ENCODE measurements at places on chromosomes 1 and 21.
A peak's percentile ranks its signal among the peaks of the same experiment; 100 is the strongest.

- no peak for DNase-seq
These were observed 2.0 kb upstream of the SRM start for GRCh38 chr1:11061652-11062365.

DNA sequence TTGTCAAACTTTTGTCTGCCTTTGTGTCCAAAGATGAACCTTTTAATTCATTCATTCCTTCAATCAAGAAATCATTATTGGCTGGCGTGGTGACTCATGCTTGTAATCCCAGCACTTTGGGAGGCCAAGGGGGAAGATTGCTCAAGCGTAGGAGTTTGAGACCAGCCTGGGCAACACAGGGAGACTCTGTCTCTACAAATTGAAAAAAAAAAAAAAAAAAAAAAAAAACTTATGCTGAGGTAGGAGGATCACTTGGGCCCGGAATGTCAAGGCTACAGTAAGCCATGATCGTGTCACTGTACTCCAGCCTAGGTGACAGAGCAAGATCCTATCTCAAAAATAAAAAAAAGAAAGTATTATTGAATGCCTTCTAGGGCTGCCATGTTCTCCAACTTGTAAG, 51.3 kb upstream of the CXADR start:
- no peak for DNase-seq

GRCh38 chr1:6625584-6626149, 999 bp downstream of the THAP3 start:
- no peak for DNase-seq

DNA sequence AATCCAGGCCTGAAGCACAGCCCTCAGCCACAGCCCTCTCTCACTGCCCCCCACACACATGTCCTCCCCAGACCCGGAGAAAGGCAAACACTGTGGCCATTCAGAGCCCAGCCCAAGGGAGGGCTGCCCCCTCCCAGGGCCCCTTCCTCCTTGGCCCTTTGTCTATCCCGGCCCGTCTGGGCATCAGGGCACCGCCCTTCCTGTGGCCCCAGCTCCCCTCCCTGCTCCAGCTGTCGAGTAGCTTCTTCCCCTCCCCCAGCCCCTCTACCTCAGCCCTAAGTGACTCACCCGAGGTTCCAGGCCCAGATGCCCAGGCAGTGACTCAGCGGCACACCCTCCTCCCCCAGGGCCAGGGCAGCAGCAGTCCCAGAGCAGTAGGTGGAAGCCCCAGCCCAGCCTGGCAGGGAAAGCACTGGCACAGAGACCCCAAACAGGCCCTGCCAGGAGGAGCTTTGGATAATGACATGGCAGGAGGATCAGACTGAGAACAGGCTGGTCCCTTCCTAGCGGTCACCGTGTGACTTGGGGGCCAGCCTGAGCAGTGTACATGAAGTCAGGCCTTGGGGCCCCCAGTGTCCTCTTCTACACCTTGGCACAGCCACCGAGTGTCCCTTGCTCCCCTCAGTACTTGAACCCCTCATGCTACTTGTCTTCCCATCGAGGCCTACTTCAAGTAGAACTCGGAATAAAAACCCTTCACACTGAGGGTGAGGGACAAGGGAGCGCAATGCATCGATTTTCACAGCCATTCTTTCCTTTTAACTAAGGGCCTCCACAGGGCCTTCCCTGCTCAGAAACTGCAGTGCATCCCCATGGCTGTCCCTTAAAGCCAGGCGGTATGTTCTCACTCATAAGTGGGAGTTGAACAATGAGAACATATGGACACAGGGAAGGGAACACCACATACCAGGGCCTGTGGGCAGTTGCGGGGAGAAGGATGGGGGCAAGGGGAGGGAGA, 1.0 kb upstream of the S100A2 start:
- DNase-seq, result peak; percentile 83

GRCh38 chr1:9472386-9473031, 66.8 kb upstream of the SLC25A33 start:
- no peak for DNase-seq

DNA sequence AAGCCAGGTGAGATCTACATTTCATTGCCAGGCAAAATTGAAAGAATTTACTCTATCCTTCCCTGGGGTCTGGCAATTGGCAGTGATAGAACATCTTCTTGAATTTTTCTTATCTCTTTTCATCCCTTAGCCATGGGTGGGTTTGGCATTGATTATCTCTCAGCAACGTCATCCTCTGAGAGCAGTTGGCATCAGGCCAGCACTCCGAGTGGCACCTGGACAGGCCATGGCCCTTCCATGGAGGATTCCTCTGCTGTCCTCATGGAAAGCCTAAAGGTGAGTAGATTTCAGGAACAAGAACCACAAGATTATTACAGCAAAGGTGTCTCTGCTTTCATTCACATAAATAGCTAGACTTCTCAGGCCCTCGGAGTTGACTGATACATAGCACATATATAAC, 39.3 kb downstream of the NCF2 start:
- no peak for DNase-seq

DNA sequence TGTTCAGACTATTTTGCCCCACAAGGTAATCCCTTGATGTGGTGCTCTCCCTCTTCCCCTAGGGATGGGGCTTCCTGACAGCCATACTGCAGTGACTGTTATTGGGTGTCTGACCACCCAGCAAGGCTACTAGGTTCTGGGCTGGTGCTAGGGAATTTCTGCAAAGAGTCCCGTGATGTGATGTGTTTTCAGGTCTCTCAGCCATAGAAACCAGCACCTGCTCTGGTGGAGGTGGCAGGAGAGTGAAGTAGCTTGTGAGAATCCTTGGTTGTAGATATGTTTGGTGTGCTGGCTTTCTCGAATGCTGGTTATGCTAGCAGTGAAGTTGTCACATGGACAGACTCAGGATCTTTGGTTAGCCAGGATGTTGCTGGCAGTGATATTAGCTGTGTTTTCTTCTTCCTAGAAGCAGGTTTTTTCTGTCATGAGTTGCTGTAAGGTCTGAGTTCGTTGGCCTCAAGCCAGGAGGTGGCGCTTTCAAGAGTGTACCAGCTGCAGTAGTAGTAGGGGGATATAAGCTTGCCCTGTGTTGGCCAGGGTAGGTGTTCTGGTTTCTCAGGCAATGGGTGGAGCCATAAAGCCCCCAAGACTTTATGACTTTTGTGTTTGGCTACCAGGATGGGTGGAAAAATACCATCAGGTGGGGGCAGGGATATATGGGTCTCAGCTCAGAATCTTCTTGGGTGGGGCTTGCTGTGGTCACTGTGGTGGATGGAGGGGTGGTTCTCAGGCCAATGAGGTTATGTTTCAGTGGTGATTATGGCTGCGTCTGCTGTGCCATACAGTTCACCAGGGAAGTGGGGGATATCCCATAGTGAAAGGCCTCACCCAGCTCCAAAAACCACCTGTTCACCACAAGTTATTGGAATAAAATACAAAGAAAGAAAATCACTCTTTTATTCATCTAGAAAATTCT, 1112.3 kb downstream of the KCNT2 start:
- no peak for DNase-seq

- DNase-seq, result no peak
These were observed 1.3 kb downstream of the COL24A1 start for GRCh38 chr1:86155051-86155806.

DNA sequence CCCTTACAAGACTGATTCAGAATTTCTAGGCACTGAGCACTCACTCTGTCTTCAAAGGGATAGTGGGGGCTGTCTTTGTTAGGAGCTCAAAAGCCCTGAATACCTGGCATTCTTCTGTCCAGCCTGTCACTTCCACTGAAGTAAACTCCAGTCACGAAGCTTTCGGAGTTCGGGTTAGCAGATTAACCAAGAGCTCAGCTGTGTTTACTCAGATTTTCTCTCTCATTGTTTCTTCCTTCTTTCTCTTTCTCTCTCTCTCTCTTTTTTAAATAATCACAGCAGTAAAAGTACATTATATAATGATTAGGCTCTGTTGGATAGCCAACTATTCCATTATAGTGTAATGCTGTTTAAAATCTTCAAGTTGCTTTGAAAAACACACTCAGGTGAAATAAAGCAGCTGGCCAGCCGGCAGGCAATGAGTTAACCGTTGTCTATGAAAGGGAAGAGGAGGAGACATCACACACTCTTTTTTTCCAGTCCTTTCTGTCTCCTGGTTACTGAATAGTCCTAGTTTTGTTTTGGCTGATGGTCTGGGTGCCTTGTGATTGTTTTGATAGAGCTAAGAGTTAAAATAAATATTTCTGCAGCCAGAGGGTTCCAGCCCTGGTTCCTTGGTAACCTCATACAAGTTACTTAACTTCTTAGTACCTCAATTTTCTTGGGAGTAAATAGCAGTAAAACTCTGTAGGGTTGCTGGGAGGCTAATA, 89.8 kb downstream of the ADSS2 start:
- DNase-seq, result no peak

- no peak for DNase-seq
These were observed 369.5 kb upstream of the BRINP3 start for GRCh38 chr1:190847166-190847565.

- DNase-seq, result no peak
These were observed 197.5 kb downstream of the ZNF326 start for GRCh38 chr1:90192408-90192807.

DNA sequence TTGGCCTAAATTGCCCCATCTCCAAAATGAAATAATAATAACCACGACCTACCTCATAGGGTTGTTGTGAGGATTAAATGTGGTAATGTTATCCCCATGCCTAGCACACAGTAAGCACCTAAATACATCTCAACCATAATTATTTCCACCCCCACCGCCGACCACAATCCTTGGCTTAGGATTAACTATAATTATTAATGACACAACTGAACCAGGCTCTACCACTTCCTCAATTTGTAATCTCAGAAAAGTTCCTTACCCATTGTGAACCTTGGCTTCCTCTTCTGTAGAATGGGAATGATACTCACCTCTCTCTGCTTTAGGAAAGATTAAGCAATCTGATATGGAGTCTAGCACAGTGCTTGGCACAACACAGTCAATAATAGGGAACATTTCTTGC, 44.3 kb upstream of the TACSTD2 start:
- no peak for DNase-seq

DNA sequence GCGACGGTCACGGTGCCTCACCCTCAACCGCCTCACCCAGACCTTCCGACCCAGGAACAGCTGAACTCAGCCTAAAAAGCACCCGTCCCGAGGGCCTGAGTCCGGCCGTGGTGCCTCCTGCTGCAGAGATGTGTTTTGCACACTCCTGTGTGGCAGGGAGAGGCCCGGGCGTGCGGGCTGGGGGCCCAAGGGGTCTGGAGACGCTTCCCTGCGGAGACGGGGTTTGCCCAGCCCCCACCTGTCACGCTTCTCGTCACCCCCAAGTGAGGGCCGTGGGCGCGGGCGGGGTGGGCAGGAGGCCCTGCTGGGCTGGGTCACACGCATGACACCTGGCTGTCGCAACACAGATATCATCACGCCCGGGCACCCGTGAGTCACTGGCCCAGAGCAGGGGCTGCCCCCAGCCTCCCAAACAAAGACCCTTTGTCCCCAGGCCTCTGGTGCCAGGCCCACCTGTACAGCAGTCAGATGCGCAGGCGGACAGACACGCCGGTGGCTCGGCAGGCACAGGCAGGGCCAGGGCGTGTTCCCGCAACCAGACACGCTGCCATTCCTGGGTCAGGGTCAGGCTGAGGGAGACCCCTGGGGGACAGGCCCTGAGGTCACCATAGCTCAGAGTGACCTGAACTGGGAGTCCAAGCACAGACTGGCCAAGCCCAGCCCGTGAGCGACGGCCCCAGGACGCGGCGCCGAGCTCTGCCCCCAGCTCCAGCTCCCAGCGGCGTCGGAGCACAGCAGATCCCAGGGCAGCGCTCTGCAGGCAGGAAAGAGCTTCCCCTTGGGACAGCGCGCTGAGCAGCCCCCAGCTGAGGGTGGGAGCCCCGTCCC, 6.1 kb downstream of the B3GALT6 start:
- DNase-seq, result no peak

DNA sequence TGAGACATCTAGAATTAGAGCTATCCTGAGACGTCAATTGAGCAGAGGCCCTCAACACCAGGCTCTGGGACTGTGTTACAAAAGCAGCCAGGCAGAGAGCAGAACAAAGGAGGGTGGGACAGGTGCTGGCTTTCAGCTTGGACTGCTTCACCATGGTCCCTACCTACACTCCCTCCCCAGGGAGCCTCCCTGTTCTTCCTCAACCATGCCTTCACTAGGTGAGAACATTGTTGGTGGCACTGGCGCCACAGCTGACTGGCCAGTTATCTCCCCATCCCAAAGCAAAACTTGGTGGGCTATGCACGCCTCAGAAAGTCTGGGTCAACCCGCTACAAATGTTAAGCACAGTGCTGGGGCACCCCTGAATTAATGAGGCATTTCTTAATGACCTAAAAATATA, 87.8 kb downstream of the NMNAT2 start:
- no peak for DNase-seq

- DNase-seq, result no peak
These were observed 131.7 kb downstream of the BRINP2 start for GRCh38 chr1:177302357-177303044.

DNA sequence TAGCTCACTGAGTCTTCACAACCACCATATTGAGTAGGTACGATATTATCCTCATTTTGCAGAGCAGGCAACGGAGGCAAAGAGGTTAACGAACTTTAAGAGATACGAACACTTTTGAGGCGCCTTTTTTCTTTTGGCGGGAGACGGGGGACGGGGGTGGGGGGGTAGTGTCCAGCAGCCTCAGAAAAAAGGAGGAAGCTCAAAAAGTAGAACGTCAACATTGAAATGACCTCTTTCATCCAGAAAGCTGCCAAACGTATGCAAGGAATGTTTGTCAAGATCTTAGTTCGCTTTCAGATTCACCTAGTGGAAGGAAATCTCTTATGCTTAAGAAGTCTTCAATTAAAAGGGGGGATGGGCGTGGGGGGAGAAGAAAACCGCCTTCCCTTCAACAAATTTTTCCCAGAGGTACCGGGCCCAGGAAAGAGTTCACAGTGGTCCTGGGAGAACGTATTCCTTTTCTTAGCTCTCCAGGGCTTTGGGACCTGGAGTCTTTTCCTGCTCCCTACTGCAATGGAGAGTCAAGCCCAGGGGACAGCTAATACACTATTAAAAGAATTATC, 1.1 kb upstream of the PCAT6 start:
- DNase-seq, result no peak

GRCh38 chr1:160258177-160258798, 4.1 kb downstream of the DCAF8 start:
- no peak for DNase-seq

DNA sequence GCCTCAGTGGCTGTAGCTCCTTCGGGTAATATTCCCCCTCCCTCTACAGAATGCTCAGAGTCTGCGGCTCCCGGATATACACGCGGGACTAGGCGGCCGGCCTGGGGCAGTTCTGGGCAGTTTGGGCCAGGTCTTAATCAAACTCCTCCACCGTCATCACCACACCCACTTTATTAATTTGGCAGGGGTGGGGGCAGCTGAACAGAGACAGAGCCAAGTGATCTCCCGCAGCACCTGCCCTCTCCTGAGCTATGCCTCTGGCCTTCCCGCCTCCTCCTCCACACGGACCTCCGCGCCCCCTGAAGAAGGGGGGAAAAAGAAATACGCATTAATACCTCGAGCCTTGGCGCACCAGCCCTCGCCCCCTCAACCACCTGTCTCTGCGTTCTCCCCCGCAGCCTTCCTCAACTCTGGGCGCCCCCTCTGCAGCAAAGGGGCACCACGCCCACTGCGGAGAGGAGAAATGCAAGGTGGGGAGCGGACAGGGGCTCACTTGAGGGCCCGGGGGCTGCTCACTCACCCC, 42.6 kb downstream of the CD34 start:
- DNase-seq, result no peak

GRCh38 chr1:151644001-151644400, 32.2 kb downstream of the SNX27 start:
- DNase-seq, result no peak

Data from activated CD4-positive, CD25-positive, alpha-beta regulatory T cell (primary cell).